Uterine smooth muscle cell (primary cell): ENCODE measurements at places on chromosomes 16 and 17. TPM values are rescaled to one million over a fixed set of nuclear protein-coding genes. Genes with fewer than 3 reads are reported as not detected.

The PRCD gene
- 2.4 and 5.2 TPM in 2 replicates for total RNA-seq

The CLEC18C gene
- total RNA-seq = 0.25 TPM in 1 of 2 replicates, not detected in the other

The KRT13 gene
- total RNA-seq = 0.25 and 0.55 TPM in 2 replicates

The GRAP gene
- under 0.01 and 0.11 TPM in 2 replicates for total RNA-seq

The TBC1D26 gene
- total RNA-seq = under 0.01 TPM in 2 replicates

The NLK gene
- total RNA-seq = 13.7 and 18.7 TPM in 2 replicates

The AXIN1 gene
- 28.1 and 28.6 TPM in 2 replicates for total RNA-seq

The KRTAP4-4 gene
- not detected in 2 replicates for total RNA-seq

The RSPRY1 gene
- total RNA-seq = 40.2 and 43.1 TPM in 2 replicates

The TNFRSF13B gene
- total RNA-seq = not detected in 2 replicates

The AOC3 gene
- 0.11 and 0.12 TPM in 2 replicates for total RNA-seq

The FAM117A gene
- total RNA-seq = 1.1 and 1.2 TPM in 2 replicates

The BRIP1 gene
- total RNA-seq = 6.5 and 15.9 TPM in 2 replicates

The TEKT5 gene
- not detected in 2 replicates for total RNA-seq

The OTOP2 gene
- total RNA-seq = not detected in 2 replicates

The IL17C gene
- total RNA-seq = 0.12 TPM in 1 of 2 replicates, not detected in the other

The TEX19 gene
- total RNA-seq = 0.12 TPM in 1 of 2 replicates, not detected in the other

The NOS2 gene
- total RNA-seq = not detected in 2 replicates

The CA5A gene
- not detected in 2 replicates for total RNA-seq

The TNFRSF17 gene
- total RNA-seq = not detected in 2 replicates

The C17orf78 gene
- not detected in 2 replicates for total RNA-seq

The LRRC46 gene
- total RNA-seq = 0.11 TPM in 1 of 2 replicates, not detected in the other

The ACTG1 gene
- total RNA-seq = 7,210 and 9,433 TPM in 2 replicates
